NCI-H2081 treated with DMSO at 0.1 percent for 48 hours (cell line): ENCODE measurements at places on chromosomes 4 and X.

DNA sequence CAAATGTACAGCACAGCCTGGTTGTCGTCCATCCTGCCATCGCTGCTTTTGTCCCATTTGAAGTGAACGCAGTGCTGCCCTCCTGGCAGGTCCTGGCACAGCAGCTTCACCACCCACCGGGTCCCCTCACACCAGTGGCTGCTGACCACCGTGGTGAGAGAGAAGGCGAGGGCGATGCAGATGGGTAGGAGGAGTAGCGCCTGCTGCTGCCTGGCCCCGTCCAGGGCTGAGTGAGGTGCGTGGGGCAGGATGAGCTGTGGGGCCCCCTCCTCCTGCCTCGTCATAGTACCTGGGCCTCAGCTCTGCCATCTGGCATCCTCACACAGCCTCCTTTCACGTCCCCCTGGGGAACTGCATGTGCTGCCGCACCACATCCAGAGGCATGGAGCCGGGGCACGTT, 1.8 kb downstream of the DCAF8L2 start:
- no peak for DNase-seq

GRCh38 chrX:154114652-154115051, 17.1 kb upstream of the MECP2 start:
- no peak for DNase-seq

DNA sequence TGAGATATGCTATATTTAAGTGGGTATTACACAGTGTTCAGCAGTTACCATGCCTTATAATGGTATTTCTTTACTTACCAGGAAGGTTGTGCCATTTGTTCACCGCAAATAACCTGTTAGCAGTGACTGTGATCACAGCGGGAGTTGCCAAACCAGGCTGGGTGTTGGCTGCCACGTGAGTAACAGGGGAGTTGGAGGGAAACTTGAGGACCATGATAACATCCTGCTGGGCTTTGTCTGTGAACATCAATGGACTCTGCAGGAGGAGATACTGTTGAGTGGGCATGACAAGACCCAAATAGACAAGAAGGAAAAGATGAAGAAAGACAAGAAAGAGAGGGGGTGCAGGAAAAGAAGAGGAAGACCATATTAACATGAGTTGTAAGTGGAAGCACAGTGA, 242.9 kb downstream of the DCLK2 start:
- no peak for DNase-seq

DNA sequence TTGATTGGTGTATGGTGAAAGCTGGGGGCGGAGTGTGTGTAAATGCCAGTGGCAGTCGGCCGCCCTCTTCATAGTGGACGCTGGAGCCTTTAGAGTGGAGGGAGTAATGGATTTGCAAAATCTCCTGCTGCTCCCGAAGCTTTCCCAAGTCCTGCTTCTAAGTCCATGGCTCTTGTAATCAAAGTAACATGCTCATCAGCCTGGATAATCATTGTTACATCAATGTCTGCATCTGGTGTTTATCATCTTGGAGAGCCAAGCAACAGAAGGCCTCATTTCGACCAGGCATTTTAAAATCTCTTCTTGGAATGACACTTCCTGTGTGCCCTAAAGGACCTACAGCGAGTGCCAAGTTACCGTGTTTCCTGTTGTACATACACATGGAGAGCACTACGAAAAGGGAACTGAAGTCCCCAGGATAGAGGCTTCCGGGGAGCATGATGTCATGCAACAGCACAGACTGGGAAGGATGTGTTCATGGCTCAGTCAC, 32.2 kb downstream of the UNC5C start:
- DNase-seq: no peak

DNA sequence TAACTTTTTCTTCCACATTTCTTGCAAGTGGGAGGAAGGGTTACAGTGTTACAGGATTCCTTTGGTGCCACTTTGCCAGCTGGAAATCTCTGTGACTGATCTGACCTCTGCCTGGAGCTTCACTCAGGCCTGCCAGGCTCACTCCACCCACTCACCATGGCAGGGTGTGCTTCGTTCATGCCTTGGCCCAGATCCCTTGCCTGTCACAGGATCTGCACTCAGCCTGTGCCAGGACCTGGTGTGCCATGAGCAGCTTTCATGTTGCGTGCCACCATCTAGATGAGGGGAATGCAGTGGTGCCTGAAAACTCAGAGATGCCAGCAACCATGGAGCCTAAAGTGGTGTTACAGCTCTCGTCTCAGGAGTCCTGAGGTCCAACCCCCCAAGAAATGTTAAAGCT, 2596.4 kb downstream of the PCDH7 start:
- no peak for DNase-seq

DNA sequence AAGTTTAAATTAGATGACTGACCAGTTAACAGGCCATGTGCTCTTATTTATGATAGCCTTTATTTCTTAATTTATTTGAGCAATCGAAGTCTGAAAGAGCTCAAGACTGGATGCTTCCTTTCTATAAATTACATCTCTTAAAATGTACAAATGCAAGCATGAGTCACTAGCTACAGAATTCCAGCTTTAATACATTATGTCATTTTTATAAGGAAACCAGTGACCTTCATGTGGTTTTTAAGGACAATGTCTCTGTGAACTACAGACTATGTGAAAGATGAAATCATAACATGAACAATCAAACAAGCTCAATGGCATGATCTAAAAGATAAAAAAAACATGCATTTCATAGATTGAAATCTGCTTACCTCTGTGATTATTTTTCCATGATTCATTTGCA, 15.4 kb downstream of the HTR2C start:
- no peak for DNase-seq

DNA sequence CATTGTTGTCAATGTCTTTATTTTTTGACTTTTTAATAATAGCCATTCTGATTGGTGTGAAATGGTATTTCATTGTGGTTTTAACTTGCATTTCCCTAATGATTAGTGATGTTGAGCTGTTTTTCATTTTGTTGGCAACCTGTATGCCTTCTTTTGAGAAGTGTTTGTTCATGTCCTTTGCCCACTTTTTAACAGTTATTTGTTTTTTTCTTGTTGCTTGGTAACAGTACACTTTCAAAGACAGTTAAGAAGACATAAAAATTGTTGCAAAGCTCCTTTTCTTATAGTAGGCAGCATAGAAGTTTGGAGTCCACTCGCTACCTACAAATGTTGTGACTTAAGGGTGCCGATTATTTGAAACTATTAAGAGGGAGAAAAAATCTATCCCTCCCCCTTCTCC, 48.7 kb upstream of the SLC7A11 start:
- no peak for DNase-seq

DNA sequence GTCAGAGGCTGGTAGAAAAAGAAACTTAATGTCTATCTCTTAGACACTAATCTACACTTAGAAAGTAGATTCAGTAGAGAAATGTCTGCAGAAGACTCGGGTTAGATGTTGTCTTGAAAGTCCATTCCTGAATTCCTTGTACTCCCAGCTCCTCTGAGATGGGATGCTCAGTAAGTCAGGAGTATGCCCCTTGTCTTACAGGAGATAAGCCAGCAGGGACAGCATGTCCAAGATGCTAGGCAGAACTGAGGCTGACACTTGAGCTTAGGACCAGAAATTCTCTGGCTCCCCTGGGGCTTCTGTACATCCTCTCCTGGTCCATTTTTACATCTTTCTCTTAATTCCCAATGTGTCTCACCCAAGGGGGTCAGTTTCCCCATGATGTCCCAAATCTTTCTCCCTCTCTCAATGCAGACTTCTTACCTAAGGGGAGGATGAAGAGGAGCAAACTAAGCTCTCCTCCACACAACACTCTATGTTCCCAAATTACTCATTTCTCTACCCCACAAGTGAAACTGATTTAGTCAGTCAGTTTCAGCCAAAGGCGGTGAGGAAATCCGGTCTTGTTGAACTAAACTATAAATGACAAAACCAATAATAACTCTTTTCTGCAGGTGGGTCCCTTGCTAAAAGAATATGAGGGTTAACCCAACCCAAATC, 558.2 kb upstream of the DIPK2B start:
- DNase-seq: no peak

DNA sequence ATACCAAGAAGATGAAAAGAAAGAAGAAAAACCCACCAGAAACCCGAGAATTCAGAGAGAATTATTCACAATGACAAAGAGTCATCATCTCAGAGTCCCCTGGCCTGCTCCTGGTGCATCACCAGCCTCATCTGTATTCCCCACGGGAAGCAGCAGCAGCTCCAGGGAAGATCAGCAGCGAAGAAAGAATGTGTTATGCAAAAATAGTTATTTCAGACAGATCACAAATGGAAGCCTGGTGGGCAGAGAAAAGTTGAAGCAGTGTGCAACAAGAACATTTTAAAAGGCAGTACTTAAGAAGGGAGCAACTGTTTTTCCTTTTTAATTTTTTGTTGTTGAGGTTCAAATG, 189.2 kb downstream of the PPP3CA start:
- no peak for DNase-seq

DNA sequence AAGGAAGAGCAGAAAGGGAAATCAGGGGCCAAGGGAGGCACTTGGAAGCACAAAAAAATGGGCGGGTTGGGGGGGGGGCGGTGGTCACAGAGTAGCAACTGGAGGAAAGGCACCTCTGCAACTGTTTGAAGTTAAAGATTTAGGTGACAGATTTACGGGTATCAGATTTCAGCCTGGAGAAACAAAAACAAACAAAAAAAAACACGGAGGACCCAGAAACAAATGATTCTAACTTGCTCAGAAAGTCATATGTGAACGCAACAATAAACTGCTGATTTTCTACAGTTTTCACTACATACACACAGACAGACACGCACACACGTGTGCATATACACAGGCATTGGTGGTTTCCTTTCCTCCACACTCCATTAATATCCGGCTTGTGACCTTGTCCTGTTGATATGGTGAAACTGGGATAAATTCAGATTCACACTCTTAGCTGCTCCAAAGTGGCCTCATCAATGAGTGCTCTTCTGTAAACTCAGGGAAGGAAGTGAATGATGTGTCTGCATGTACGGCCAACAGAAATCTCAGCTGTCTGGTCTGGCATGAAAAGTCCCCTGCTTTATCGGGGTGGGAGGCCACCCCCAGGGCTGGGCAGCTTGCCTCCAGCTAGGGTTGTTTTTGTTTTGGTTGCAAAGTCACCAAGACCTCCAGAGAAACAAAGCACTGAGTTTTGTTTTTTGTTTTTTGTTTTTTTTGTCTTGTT, 54.3 kb downstream of the CHST7 start:
- no peak for DNase-seq

DNA sequence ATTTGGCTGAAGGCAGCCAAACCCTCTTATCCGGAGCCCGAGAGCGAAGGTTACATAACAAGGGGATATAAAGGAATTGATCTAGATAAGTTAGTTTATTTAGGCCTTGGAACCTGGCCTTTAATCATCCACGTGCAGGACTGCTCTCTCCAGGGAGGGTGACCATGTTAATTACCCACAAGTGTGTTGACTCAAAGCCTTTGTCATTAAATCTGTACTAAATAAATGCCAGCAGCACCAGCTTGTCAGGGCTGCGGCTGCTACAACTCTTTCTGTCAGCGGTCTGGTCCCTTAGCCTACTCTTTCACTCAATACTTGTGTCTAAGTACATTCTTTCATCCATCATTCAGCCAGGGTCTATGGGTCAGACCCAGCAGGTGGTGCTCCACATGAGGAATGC, 206.1 kb downstream of the TBCK start:
- no peak for DNase-seq

DNA sequence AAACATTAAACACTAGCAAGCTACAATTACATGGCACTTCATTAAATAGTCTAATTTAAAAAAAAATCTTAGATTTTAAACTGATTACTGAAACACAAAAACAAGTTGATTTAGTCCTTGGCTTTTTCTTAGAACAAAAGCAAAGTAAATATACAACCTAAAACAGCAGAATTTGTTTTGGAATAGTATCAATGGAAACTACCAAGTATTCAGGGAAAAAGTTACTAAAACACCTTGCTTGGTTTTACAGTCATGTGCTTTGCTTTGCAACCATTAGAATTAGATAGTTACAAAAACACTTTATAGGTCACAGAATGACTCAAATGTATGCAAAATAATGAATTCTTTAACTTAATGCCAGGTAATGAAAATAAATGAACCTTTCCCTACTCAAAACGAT, 105.3 kb downstream of the CNOT6L start:
- DNase-seq: no peak

DNA sequence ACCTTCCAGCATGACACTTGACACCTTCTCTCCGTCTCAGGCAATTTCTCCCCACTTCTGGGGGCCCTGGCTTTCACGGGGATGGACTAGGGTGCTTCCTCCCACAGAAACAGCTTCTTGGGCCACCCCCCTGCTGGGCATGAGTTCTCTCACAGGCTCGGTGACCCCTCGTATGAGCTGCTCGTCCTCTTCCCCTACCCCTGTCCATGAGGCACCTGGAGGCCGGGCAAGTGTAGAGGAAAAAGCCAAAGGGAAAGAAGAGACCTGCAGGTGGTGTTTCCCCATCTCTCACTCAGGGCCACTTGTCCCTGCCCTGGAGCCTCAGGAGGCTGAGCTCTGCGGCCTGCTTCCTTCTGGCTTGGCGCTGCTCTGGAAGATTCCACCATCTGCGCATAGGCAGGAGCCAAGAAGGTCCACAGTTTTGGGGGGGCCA, 1.9 kb upstream of the RGS12 start:
- no peak for DNase-seq

- no peak for DNase-seq
Observed at GRCh38 chr4:182748283-182748682, 168.9 kb downstream of the DCTD start.

GRCh38 chr4:126386512-126386911, 1071.8 kb downstream of the FAT4 start:
- DNase-seq: no peak

DNA sequence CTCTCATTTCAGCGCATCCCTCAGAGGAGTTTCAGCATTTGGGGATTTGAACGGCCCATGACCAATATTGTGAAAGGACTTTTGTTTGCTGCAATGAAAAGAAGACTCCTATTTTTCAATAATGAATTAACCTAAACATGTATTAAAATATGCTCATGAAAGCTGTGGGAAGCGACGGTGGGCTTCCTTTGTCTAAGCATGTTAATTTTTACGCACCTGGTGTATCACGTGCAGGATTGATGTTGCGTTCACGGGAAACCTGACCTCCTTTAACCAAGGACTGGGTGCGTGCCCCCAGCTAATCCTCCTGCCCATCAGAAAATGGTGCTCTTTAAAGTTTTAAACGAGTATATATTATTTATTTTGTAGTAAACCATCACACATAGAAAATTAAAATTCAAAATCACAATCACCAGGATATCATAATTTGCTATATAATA, 590 bp upstream of the CCDC110 start:
- DNase-seq: no peak

- DNase-seq: no peak
Observed at GRCh38 chr4:73347497-73347896, 56.6 kb upstream of the ALB start.

- DNase-seq: no peak
Observed at GRCh38 chr4:30024526-30024925, 695.6 kb upstream of the PCDH7 start.

DNA sequence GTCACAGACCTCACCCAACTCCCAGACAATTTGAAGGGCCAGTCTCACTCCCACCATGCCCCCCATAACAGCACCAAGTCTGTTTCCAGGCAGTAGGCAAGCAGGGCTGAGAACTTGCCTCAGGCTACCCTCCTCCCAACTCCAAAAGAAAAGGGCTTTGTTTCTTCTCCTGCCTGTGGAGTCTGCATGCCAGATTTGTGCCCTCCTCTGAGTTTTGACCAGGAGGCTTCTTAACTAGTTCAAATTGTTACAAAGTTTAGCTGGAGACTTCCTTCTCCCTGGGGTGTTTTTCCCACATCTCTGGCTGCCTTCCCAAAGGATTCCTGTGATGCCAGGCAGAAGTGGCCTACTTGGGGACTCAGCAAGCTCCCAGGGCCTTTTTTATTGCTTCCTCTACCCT, 29.6 kb downstream of the PBDC1 start:
- no peak for DNase-seq

GRCh38 chrX:87873347-87873941, 355.8 kb downstream of the KLHL4 start:
- no peak for DNase-seq

GRCh38 chr4:90960433-90960832, 833.2 kb downstream of the CCSER1 start:
- DNase-seq: no peak
